Natural killer cell treated with Interleukin-12 subunit alpha and Interleukin-12 subunit beta and Interleukin-15 and Interleukin-18, amount 100 ng/mL, for 72 hours (primary cell): ENCODE measurements at places on chromosomes 1 and 21. TPM values are rescaled to one million over a fixed set of nuclear protein-coding genes. Genes with fewer than 3 reads are reported as not detected.

The PADI1 gene
- total RNA-seq, result not detected

The LCE3D gene
- not detected for total RNA-seq

The TRAF3IP3 gene
- total RNA-seq, result 157 TPM

The S100A14 gene
- total RNA-seq, result not detected

The KAZN gene
- total RNA-seq, result 0.31 TPM

The DCST1 gene
- not detected for total RNA-seq

The MAP3K21 gene
- 3.0 TPM for total RNA-seq

The SPRR2E gene
- total RNA-seq, result not detected

The PSMA5 gene
- total RNA-seq, result 194 TPM

The MAP3K7CL gene
- 6.1 TPM for total RNA-seq

The ADAMTS1 gene
- 24.4 TPM for total RNA-seq

The SYT14 gene
- total RNA-seq, result not detected

The IFNLR1 gene
- total RNA-seq, result 2.0 TPM

The UBXN10 gene
- total RNA-seq, result 0.26 TPM

- DNase-seq, result no peak
These were observed 112.3 kb downstream of the KCNJ6 start for GRCh38 chr21:37804001-37804400.

DNA sequence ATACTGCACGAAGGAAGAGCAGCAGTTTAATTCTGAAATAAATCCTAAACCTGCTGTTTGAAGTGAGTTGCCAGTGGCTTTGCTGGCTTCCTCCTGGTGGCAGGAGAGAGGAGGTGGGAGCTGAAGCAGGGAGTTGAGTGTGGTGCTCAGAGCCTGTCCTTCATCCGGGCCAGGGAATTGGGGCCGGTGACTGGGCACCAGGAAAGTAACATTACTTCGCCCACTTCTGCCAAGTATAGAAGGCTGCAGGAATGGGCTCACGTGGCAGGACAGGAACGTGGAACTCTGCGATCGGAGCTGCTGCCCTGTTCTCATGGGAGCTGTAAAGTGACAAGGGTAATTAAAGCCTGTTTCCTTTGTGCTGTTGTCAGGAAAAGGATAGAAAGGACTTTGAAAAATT is 8.7 kb downstream of the TOR3A start:
- DNase-seq, result no peak

- DNase-seq, result no peak
These were observed at the start of gene SMCP for GRCh38 chr1:152878042-152878441. TSS of gene SMCP (plus strand) at chr1:152878322. CDS start at chr1:152884423, 6,101 bp downstream.

DNA sequence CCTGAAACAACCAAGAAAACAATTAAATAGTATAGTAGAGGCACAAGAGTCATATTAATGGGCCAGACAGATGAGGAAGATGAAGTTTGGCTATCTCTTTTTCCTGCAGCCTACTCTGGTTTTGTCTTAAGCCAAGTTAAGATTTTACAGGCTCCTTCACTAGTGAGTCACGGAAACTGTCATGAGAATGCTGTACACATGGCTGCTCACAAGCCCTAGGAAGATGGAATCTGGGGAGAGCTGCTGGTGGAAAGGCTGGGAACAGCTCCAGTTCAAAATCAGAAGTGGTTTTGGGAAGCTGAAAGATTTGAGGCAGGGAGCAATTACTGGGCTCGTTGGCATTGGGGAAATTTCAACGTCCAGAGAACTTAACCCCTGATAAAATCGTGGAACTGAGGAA is 46.4 kb upstream of the S1PR1 start:
- DNase-seq, result no peak

DNA sequence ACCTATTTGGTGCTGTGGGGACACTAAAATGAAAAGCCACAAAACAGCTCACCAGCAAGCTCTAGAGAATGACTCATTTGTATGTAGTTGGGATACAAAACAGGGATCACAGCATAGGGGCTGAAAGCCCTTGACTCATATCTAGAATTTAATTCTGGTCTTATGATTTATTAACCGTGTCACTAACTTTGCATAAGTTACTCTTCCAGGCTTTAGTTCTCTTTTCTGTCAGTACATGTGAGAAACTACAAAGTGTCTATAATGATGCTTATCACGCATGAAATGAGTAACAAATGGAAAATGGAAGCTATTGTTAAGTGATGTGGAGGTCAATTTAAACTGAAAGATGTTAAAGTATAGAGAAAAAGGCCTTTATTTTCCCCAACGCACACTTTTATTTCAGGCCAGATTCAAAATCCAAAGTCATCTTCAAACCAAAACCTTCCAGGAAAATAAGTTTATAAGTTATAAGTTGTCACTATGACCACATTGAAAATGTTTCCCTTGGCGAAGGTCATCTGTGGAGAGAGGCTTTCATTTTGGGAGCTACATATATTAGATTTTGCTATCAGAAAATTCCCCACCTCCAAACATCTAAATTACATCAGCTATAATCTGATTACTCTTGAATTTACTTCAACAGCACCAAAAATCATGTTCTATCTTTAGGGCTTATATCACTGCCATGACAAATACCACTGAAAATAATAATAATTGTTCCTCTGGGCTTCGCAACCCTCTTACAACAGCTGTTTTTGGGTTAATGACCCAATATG is 430.5 kb downstream of the MRPL39 start:
- DNase-seq, result no peak

- DNase-seq, result no peak
These were observed 80.6 kb downstream of the SLC25A24 start for GRCh38 chr1:108119500-108119899.

DNA sequence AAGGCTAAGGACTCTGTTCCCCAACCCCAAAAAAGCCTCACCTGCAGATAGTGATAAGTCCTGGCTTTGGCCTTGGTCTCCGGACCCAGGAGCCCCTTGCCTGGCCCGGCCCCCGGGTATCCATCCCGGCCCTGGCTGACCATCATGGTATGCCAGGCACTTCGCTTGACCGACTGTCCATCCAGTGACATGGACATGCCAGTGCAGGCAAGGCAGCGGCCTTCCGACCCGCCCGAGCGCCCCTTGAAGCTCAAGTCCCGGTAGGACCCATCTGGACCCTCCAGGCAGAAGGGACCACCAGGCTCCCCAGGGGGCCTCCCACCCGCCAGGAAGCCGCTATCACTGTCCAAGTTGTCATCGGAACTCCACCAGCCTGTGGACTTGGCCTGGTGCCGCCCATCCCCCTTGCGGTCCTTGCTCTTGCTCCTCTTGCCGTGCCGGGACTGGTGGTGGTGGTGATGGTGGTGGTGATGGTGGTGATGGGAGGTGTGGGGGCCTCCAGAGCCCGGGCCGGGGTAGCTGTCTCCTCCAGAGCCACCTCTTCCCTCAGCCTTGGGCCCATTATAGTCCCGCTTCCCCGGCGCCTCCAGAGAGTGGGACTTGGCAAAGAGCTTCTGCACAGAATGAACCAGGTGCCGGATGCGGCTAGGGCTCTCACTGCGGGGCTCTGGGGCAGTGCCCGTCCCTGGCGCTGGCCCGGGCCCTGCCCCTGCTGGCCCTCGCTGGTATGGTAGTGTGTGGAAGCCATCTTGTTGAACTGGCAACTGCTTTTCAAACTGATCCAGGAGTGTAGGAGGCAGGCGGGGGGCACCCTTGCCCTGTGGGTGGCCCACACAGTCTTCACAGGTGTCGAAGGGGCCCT is 25.0 kb downstream of the DLGAP3 start:
- no peak for DNase-seq

DNA sequence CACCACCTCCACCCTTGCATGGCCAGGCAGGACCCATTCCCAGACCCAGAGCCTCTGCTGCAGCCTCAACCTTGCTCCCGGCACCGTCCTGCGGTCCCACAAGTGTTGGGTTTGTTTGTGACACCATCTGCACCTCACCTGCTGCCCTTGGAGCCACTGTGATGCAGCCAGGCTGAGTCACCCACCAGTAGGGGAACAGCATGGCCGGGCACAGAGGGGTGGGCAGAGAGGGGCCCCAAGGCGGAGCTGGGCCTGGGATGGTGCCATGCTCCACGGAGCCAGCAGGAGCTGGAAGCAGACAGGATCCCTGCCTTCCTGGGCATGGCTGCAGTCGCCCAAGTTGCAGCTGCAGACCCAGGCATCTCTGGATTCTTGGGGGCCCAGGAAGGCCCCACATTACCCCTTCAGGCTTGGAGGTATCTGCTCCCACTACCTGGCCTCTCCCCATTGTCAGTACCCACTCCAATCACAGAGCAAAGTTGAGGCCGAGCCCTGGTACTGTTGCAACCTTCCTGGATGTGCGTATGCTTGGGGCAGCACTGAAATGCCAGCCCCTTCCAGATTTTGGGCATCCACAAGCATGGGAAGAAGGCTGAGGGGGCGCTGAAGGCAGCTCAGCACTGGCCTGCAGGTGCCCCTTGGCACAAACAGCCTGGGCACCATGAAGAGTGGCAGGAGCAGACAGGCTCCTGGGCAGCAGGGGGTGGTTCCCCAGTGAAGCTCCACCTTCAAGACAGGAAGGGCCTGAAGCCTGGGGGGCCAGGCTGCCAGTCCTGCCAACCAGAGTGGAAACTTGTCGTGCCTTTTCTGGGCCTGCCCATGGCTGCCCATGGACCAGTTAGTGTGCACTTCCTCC is 172.8 kb downstream of the MATN1 start:
- no peak for DNase-seq

GRCh38 chr1:211606332-211606913 is 27.5 kb upstream of the SLC30A1 start:
- no peak for DNase-seq

DNA sequence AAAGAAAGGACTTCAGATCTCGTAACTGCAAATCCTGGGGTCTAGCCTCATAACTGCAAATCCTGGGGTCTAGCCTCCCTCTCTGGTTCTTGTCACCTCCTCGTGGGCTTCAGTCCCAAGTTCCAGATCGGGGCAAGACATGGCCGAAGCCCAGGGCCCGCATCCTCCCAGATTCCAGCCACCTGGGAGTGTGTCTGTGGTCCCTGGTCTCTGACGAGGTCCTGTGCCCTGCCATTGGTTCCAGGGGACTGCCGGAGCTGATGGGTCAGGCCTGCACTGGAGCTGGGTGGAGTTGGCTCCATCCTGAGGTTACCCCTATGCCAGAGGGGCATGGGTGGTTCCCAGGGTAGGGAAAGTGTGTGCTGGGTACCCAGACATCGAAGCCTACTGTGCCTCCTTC is 17.7 kb upstream of the C1orf174 start:
- peak; percentile 40 for DNase-seq

- DNase-seq, result peak; percentile 97
These were observed 780 bp upstream of the RBM15 start for GRCh38 chr1:110338309-110338885.

- DNase-seq, result peak; percentile 62
These were observed 111.2 kb upstream of the NBPF11 start for GRCh38 chr1:148263128-148263905.

DNA sequence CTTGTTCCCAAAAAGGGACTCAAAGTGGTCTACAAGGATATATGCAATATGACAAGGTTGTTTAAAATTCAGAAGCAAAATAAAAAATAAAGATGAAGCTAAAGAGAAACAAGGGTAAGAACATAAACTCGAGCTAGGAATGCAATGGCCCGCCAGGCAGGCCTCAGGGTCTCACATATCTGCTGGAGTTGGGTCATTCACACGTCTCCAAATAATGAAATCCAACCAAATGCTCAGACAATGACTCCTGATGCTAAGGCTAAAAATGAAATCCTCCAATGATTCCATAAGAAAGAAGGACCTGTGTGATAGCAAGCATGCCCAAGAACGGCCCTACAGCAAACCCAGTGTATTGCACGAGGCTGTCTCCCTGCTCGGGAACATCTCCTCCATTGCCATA is 153.3 kb upstream of the ETS2 start:
- DNase-seq, result no peak

GRCh38 chr1:53037159-53037558 is 24.9 kb upstream of the PODN start:
- no peak for DNase-seq

GRCh38 chr21:45944601-45945000 is 37.0 kb upstream of the COL6A1 start:
- DNase-seq, result no peak

GRCh38 chr1:209444961-209445360 is 138.6 kb upstream of the CAMK1G start:
- DNase-seq, result no peak

- DNase-seq, result no peak
These were observed 795 bp upstream of the AHDC1 start for GRCh38 chr1:27604579-27605299.

GRCh38 chr1:175771289-175771688 is 27.9 kb upstream of the TNR start:
- DNase-seq, result no peak

GRCh38 chr1:45339789-45340558 is at the start of the genes MUTYH and TOE1:
TSS of gene MUTYH (minus strand) at chr1:45340440. CDS start at chr1:45334505, 5,935 bp downstream.
TSS of gene TOE1 (plus strand) at chr1:45340170. CDS start at chr1:45340253, 83 bp downstream.
- DNase-seq, result peak; percentile 98

- no peak for DNase-seq
These were observed 81.4 kb downstream of the TRIM11 start for GRCh38 chr1:228325267-228325666.

DNA sequence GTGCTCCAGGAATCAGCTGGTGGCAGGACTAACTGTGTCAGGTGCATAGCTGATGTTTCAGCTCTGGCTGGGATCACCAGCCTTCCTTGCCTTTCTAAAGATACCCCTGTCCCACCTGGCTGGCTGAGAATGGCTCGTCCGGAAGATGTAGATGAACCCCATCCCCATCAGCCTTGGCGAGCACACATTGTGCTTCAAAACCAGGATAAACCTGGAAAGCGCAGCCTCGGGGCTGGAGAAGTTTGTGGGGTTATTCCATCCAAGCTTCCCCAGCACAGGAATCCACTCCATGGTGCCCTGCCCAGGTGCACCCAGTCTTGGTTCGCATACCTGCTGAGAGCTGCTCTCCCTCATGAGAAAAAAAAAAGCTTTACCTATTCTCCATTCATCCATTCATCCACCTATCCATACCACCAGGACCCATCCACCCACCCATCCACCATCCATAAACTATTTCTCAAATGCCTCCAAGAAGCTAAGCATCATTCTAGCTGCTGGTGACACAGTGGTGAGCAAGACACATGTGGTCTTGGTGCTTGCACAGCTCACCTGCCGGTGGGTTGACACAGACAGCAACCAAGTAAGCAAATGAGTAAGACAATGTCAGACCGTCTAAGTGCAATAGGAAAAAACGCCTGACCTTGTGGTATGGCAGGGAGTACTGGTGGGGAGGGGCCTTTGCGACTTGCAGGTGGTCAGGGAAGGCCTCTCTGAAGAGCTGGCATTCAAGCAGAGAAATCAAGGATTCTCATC is 94.0 kb downstream of the DMRTB1 start:
- peak; percentile 57 for DNase-seq

- DNase-seq, result no peak
These were observed 358 bp downstream of the TSPAN2 start for GRCh38 chr1:115088871-115089419.

- no peak for DNase-seq
These were observed 311.3 kb downstream of the TGFB2 start for GRCh38 chr1:218656301-218657037.

DNA sequence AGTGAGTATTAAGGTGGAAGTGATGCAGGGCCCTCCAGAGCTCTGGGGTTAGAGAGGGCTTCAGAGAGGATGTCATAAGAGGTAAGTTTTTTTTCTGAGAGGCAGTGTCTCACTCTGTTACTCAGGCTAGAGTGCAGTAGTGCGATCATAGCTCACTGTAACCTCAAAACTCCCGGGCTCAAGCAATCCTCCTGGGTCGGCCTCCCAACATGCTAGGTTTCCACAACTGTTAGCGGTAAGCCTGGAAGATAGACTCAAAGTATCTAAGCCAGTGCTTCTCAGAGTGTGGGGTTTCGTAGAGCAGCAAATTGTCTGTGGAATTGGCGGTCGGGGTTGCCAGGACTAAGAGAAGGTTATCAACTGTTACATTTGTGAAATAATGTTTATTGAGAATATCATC is 18.6 kb upstream of the IGSF3 start:
- no peak for DNase-seq

- DNase-seq, result no peak
These were observed 62.3 kb upstream of the RUNX1 start for GRCh38 chr21:35111321-35111930.

GRCh38 chr1:78004719-78005447 is at the start of gene DNAJB4:
TSS of gene DNAJB4 (plus strand) at chr1:78004939. CDS start at chr1:78005111, 172 bp downstream.
- DNase-seq, result peak; percentile 77
